ENCODE measurements at places on chromosomes 1 and 21. TPM values are rescaled to one million over a fixed set of nuclear protein-coding genes. Genes with fewer than 3 reads are reported as not detected.

Gene PDC
- total RNA-seq, result not detected

Gene ADARB1
- 18.2 TPM for total RNA-seq

Gene LDLRAP1
- total RNA-seq, result 7.3 TPM

Gene OR2L13
- 2.6 TPM for total RNA-seq

Gene GNG4
- 38.3 TPM for total RNA-seq

Gene ANKRD34A
- 1.8 TPM for total RNA-seq

Gene OLIG1
- total RNA-seq, result 27.5 TPM

Gene LCE3B
- total RNA-seq, result not detected

Gene TSHB
- not detected for total RNA-seq

Gene MYOC
- total RNA-seq, result 5.2 TPM

Gene C1orf141
- total RNA-seq, result 0.79 TPM

Gene ASAP3
- 33.3 TPM for total RNA-seq

Gene AMY2A
- 0.69 TPM for total RNA-seq

Gene KCNH1
- 8.6 TPM for total RNA-seq

Gene RGS8
- total RNA-seq, result 6.8 TPM

Gene FAM151A
- total RNA-seq, result not detected

Gene OR2T12
- total RNA-seq, result not detected

Gene ZMYM4
- total RNA-seq, result 52.6 TPM

Gene RGS13
- 0.10 TPM for total RNA-seq

Gene OR2T5
- total RNA-seq, result not detected

Gene PAFAH2
- 6.6 TPM for total RNA-seq

Gene AGO4
- total RNA-seq, result 18.7 TPM

Gene CR1L
- 2.0 TPM for total RNA-seq

Gene SPRR1A
- total RNA-seq, result not detected

Gene TMEM54
- total RNA-seq, result 12.1 TPM

Gene FCMR
- 1.3 TPM for total RNA-seq

Gene FCRL5
- 0.20 TPM for total RNA-seq

Gene NTNG1
- total RNA-seq, result 26.8 TPM

Gene NPR1
- 6.3 TPM for total RNA-seq

Gene MFSD2A
- total RNA-seq, result 15.7 TPM

Gene IL24
- not detected for total RNA-seq

Gene SH2D1B
- 0.17 TPM for total RNA-seq

Gene APOBEC4
- total RNA-seq, result 0.66 TPM

Gene TENT5C
- 15.3 TPM for total RNA-seq

Gene TNFAIP8L2
- total RNA-seq, result 4.5 TPM

Gene AMY1C
- total RNA-seq, result not detected

Gene ASCL5
- not detected for total RNA-seq

Gene ZNF683
- total RNA-seq, result not detected

Gene HMCN1
- total RNA-seq, result 16.5 TPM

Gene ATP6V0B
- 170 TPM for total RNA-seq

Gene PRPF38A
- total RNA-seq, result 20.3 TPM

Gene CFHR4
- 0.10 TPM for total RNA-seq

Gene RAB3GAP2
- total RNA-seq, result 45.3 TPM

Gene GJA9
- total RNA-seq, result not detected

Gene SLAMF8
- 0.40 TPM for total RNA-seq

Gene LHX8
- not detected for total RNA-seq

Gene TEDDM1
- not detected for total RNA-seq

Gene GLIS1
- 0.59 TPM for total RNA-seq

Gene LAX1
- 0.11 TPM for total RNA-seq
